Activated gamma-delta T cell treated with Interleukin-2 at 50 U/mL for 16 hours (primary cell): ENCODE measurements at places on chromosomes 16 and 17.

- no peak for DNase-seq
These were observed 1.3 kb upstream of the SCN4A start for GRCh38 chr17:63973930-63974593.

DNA sequence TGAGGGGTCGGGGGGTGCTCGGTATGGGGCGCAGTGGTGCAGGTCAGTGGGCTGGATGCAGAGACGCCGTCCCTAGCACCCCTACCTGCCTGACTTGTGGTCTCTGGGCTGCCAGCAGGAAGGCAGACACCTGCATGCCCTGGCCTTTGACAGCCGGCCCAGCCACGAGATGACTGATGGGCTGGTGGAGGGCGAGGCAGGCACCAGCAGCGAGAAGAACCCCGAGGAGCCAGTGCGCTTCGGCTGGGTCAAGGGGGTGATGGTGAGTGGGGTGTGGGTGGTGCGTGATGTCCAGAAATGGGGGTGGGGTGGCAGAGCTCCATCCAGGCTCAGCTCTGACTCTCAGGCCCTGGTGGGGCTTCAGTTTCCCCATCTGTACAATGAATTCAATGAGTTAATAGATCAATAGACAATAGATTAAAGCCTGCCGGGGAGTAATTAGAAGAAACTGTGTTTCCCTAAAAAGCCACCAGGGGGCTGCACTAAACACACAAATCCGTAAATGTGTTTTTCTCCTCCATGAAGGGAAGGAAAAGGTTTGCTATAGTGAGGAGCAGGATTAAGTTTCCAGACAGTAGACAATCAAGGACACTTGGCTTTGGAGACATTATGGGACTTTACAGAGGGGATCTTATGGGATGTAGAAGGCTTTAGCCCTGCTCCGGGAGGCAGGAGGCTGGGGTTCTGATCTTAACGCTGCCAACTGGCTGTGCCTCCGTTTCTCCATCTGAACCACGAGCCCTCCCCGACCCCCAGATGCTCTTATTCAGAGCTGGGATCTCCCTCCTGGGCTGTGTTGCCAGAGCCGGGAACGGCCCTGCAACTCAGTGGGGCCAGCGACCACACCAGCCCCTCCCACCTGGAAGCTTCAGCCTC, 2.2 kb downstream of the SLC12A3 start:
- DNase-seq, result peak; percentile 41

DNA sequence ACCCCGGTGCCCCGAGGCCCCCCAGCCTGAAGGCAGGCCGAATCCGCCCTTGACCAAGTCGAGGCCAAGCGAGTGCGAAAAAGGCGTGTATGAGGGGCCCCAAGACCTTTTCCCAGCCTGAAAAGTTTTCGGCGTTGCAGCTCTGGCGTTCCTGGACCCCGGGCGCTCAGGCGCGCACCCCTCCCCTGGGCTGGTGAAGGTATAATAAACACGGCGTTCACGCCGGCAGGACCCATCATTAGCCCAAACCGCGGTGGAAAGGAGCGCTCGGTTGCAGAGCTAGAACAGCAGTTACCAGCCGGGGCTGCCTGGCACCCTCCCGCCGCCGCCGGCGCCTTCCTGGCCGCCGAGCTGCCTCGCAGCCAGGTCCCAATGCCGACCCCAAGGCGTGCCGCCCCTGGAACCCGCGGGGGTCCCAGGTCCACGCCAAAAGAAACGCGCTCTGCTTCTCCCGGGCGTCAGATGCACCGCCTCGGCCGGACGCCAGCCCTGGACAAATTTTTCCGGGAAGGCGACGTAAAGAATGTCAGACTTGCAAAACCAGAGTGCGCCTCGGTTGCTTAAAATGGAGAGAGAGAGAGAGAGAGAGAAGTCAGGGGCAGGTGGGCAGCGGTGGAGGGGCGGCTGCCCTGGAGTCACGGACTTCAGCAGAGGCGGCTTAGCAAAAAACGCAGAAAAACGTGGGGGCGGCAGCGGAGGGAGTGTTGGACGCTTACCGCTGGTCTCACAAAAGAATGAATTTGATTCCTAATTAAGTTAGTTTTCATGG, 11.5 kb upstream of the FOXF1 start:
- no peak for DNase-seq

DNA sequence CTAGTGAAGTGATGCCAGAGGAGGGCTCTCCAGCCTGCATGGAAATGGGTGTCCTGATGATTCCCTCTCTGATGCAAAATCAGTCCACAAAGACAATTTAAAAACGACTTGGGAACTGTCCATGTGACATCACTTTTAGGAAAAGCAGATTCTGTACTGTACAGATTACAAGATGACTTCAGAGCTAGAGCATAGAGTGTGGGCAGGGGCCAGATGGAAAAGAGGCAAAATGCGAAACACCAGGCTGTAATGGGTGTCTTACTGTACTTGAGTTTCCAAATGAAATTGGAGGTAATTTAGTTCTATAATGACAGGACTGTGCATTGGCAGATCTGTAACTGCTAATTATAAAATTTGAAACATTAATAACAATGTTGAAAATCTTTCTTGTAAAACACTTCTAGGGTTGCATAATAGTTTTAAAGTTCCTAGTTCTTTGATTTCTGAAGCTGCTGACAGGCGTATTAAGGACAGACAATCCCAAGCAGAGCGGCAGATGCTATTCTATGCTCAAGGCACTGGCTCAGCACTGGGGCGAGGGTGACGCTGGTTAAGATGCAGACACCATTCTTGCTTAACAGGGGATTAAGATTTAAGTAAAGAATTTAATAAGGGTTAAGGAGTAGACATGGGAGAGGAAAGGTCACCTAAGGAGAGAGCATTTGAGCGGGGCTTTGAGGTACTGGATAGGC, 29.6 kb downstream of the OGFOD1 start:
- no peak for DNase-seq

DNA sequence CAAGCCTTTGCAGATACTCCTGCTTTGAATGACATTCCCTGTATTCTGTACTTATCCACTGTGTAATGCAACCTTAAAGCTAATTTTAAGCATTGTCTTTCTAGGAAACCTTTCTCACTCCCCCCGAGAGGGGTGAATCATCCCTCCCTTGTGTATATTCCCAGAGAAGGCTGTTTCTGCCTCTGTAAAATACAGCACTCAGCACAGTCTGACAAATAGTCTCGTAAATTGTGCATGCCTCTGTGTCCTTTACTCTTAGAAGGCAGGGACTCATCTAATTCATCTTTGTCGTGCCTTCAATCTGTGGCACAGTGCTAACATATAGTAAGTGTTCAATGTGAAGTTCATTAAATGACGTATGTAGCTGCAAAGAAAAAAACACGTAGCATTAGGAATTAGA, 200.7 kb downstream of the CA10 start:
- no peak for DNase-seq

- DNase-seq, result no peak
These were observed 4.0 kb downstream of the MAFG start for GRCh38 chr17:81923302-81924260.

DNA sequence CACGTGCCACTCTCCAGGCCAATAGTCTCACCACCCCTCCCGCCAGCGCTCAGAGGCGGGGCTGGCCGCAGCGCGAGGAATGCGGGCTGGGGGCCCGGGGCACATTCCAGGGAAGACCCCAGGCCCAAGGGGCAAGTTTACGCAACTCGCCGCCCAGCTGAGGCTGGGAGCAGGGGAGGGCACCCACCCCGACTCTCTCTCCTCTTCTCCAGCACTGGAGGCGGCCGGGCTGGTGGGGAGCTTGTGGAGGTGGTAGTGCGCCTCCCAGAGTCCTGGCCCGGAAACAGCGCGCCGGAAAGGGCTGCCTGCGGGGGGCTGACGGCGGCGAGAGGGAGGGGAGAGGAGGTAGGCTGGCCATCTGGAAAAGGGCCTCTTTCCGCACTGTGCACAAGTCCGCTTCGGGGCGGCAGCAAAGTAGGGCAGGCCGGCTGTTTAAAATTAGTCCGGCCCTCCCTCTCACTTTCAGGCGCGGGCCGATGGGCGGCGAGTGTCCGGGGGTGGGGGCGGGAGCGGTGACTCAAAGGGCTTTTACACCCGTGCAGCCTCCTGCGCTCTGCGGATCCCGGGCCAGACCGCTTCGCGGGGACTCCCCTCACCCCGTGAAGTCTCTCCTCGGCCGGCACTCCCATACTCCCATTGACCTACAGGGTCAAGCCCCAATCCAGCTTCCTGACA, 1.1 kb downstream of the FHOD1 start:
- DNase-seq, result peak; percentile 31

DNA sequence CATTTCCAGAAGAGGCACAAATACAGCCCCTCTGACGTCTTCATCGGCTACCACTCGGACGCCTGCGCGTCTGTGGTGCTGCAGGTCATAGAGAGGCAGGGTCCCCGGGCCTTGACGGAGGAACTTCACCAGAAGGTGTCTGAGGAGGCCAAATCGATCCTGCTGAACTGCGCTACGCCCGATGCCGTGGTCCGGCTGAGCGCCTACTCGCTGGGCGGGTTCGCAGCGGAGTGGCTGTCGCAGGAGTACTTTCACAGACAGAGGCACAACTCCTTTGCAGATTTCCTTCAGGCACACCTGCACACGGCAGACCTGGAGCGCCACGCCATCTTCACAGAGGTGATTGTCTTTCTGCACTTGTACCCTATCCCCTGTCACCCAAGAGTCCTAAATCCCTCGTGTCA, 67.0 kb upstream of the ENDOV start:
- DNase-seq, result no peak
